ENCODE measurements at places on chromosomes 1 and 21.
A peak's percentile ranks its signal among the peaks of the same experiment; 100 is the strongest.

GRCh38 chr1:242426271-242426905 is 98.1 kb downstream of the PLD5 start:
- DNase-seq, result no peak

DNA sequence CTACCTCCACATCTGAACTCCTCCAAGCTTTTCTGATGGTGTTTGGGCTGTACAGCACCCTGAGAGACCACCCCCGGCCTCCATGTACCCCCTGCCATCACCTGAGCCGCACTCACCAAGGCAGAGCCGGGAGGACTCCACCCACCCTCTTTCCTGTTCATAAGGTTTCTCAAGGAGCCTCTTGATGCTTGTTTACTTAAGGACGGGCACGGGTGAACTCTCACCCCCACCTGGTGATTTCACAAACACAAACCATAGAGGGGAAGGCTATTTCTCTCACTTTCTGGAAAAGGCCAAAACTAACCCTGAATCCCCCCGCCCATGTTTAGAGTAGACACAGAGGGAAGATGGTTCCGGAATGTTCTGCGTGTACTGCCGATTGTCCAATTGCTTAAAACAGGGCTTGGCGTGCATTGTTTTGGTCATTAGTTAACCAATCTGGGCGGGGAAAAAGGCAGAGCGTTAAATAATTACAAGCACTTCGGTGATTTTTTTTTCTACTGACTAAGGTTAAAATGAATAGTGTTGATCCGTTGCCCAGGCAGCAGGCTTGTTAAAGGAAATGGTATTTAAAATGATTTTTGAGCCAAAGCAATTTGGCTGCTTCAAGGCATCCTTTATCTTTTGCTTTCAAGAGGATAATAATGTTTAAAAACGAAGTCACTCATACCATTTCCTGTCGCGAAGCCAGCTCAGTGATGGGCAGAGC is 279.8 kb upstream of the VAMP3 start:
- DNase-seq, result no peak

DNA sequence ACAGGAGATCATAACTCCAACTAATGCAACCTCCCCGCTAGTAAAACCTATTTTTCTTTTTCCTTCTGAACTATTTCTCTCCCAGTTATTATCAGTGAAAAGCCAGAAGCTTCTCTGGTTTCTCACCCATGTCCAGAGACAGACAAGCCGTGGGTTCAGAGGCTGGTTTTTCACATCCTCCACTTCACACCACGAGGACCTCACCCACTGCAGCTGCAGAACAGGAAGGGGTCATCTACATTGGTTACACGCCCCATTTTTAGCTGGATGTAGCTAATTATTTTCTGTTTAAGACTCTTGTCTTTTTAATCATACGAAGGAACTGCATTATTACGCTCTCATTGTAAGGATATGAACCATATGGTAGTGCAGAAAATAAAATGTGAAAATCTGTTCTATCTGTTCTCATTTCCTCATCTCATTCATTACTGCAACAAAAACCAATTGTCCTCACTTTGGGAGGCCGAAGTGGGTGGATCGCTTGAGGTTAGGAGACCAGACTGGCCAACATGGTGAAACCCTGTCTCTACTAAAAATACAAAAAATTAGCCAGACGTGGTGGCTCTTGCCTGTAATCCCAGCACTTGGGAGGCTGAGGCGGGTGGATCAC is 39.1 kb upstream of the CLDN14 start:
- no peak for DNase-seq

DNA sequence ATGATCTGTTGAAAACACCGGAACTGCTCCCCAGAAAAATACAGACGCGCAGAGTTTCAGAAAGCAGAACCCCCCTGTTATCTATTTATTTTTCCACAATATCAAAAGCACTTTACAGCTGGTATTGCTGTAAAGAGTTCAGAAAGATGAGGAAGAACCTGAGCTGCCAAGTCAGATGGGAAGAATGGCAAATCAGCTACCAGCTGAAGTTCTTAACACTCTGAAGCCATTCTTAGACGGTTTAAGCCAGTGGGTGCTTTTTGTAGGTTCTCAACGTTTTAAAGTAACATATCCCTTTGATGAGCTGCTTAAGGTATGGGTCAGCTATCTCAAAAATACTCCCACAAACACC is 714 bp upstream of the AKIRIN1 start:
- no peak for DNase-seq

DNA sequence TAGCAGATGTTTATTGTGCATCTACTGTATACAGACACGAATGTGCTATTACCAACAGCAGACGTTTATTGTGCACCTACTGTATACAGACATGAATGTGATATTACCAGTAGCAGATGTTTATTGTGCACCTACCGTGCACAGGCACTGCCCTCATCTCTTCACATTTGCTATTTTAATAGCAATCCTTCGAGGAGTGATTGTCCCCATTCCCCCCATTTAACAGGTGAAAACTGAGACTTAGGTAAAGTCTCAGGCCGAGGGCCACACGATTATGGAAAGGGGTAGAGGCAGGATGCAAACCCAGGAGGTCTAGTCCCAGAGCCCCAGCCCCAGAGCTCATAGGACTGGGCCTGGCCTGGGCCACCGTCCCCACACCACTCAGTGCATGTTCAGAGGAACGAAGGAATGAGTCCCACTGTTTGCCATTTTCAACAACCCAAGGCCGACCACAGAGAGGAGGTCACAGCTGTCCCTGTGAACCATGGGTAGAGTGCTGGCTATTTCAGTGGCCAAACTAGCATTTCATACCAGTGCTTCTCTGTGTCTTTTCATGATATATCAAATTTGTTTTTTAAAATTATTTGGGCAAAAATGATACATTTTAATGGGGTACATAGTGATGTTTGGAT is 114.4 kb upstream of the TMEM51 start:
- no peak for DNase-seq

- no peak for DNase-seq
Observed at GRCh38 chr1:151293093-151293492, 11.0 kb downstream of the ZNF687 start.

- DNase-seq, result no peak
Observed at GRCh38 chr1:247680171-247680570, 632 bp upstream of the OR13G1 start.

DNA sequence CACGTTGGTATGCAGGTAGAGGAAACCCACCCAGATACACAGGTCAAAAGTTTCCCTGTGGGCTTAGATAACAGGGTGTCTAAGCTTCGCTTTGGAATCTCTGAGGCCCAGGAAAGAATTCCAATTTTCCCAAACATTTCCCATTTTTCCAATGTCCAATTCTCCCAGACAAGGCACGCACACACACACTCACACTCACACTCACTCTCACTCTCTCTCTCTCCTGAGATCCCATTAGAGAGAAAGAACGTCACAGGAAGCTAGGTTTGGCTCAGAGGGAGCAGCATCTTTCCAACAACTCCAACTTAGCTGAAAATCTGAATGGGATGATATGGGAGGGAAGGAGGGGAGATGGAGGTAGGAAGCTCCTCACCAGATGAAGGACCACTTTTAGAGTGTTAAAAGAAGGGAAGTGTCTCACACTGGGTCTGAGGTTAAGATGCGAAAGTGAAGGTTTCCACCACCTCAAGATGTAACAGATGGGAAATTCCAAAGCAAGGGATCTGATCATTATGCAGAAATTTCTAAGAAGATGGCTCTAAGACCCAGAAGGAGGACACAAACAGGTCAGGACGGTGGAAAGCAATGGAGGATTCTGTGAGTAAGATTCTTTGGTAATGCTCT is 63.5 kb downstream of the GNG12 start:
- DNase-seq, result no peak

DNA sequence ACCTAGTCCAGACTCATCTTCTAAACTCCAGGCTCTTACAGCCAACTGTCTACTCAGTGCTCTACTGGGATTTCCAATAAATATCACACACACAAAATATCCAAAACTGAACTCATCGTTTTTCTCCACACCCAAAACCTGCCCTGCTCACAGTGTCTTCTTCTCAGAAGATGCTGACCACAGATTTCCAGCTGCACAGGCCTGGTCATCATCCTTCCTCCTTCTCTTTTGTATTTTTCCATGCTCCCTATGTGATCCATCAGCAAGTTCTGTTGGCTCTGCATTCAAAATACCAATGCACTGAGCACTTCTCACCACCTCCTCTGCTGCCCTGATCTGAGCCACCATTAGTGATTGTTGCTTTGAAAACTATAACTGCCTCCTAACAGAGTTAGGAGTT is 159.5 kb upstream of the KAZN start:
- no peak for DNase-seq

DNA sequence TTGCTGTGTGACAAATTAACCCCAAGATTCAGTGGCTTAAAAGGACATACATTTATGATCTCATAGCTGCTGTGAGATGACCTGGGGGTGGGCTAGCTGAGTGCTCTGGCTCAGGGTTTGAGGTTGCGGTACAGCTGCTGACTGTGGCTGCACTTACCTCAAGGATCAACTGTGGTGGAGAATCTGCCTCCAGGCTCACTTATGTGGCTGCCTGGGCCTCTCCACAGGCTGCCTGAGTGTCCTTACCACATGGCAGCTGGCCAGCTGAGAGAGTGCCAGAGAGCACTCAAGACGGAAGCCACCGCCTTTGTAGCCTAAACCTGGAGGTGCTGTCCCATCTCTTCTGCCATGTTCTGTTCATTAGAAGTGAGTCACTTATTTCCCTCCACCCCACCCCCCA is 5.7 kb downstream of the LRRC71 start:
- no peak for DNase-seq

DNA sequence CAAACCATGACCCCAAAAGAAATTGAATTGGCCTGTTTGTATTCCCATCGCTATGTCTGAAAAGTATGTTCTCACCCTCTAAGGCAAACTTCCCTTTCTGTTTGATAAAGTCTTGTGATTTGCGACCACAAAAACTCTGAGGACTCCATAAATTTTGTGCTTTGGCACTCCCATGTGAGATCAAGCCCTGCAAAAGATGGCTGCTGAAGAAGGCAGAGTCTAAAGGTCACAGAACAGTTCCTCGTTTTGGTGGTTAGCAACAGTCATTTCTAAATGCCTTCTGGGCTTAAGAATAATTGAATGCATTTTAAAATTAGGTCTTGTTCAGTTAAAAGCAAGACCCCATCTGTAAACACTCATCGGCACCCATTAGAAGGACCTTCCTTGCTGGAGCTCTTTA is 441.6 kb downstream of the OMA1 start:
- no peak for DNase-seq

GRCh38 chr1:3669971-3670431 is 17.7 kb downstream of the TP73 start:
- DNase-seq, result no peak

- no peak for DNase-seq
Observed at GRCh38 chr1:156745881-156746280, 5.0 kb upstream of the MRPL24 start.

GRCh38 chr1:163241746-163242145 is 39.0 kb upstream of the RGS5 start:
- no peak for DNase-seq

DNA sequence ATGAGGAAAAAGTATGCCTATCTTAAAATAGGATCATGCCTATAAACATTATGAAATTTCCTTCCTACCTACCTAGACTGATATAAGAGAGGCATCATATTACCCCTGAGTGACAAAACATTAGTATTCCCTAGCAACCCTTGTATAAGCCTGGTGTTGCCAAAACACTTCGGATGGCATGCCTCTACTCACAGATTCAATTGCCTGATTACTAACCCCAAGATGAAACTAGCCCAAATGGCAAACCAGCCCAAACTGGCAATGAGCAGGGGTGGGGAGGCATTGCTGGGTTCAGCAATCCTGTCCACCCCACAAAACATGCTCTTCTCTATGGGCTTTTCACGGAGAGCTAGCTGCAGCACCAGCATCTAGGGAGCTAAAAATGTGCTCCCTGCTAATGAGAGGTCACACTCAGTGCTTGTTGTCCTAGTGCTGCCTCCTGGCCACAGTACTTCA is 13.9 kb downstream of the PALMD start:
- DNase-seq, result no peak

- DNase-seq, result no peak
Observed at GRCh38 chr1:56333461-56333860, 245.9 kb downstream of the PLPP3 start.

DNA sequence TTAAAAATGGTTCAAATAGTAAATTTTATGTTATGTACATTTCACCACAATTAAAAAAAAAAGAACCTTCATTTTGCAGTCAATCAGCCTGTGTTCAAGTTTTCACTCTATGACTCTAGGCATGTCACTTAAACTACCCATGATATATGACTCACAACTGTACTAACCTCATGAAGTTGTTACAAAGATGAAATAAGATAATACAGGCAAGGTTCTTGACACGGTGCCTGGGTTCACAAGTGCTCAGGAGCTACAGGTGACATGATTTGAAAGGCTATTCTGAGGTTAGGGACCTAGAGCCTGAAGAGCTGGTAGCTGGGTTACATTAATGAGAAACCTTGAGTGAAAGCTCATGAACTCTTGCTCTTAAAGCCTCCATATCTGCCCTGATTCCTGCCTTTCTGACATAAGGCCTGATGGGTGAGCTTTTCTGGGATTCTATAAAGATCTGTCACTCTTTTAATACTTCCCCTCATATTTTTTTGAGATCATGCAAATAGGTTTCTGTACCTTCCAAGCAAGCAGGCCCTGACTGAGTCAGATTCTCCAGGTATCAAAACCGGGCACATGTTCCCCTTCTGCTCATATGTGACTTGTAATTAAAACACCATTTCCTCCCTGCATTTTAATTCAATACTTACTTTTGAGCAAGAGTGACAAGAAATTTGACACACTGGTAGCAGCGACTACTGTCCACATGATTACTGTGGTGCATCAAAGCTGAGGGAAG is 34.0 kb downstream of the PCSK9 start:
- no peak for DNase-seq

GRCh38 chr1:57874418-57874877 is 450.6 kb upstream of the DAB1 start:
- DNase-seq, result no peak

GRCh38 chr1:26959722-26960624 is at the start of gene KDF1:
KDF1 (minus strand) TSS chr1:26960468; CDS start chr1:26952380, 8,088 bp downstream.
- DNase-seq, result peak; percentile 64

DNA sequence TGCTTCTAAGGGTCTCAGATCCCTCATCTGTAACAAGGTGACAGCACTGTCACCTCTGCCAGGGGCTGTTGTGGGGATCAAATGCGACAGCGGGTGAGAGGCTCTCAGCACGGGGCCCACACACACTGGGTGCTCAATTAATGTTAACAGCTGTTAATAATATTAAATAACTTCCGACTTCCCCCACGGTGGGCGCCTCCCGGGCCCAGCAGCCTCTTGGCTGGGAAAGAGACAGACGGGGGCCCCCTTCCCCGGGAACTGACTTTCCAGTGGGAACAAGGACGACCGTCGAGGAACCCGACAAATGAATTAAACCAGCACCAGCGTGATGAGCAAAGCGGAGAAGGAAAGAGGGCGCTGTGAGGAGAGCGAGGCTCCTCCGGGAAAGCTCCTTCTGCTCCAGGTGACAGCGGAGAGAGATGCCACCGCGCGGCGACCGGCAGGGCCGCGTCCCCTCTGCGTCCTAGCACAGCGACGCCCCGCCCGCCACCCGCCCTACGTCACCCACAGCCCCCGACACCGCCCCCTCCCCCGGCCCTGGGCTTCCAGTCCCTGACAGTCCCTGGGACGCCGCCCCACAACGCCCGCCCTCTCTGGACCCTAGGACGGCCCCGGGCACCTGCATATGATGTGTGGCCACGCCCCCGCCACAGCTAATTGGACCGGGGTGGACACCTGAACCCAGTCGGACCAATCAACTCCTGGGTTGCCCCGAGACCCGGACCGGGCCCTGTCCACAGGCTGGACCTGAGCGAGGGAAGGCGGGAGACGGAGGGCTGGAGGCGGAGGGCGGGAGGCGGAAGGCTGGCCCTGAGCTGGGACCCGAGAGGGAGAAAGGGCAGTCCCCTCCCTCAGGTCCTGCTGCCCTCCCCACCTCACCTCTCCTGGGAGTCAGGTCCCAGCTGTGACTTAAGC is 38.2 kb downstream of the MATN1 start:
- DNase-seq, result peak; percentile 12

GRCh38 chr1:51897699-51898031 is 19.1 kb upstream of the NRDC start:
- DNase-seq, result no peak

Measured in activated CD4-positive, alpha-beta T cell treated with anti-CD3 and anti-CD28 coated beads, Interleukin-2, amount 50 U/mL, for 1 hour (primary cell).